ENCODE measurements at places on chromosomes 2 and 18.

- DNase-seq, result no peak
Observed at GRCh38 chr2:210556329-210556980, at the start of gene CPS1. Gene CPS1 (plus strand): TSS chr2:210556599. CDS start chr2:210556734, 135 bp downstream.

GRCh38 chr2:20052861-20053281 lies 1.4 kb upstream of the LAPTM4A start:
- peak; percentile 54 for DNase-seq

DNA sequence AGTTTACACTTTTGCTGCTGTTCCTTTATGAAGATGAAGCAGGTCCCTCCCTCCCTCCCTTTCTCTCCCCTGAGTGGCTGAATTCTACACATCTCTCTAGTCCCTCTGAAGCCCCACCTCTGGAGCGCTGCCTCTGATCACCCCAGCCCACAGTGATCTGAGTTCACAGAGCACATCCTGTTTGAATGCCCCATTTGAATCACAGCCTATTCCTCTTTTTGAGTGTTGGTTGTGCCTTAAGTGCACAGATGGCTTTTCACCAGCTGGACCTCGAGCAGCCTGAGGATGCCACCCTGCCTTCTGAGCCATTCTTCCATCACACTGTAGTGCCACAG lies 87.1 kb downstream of the ITGB1BP1 start:
- peak; percentile 95 for DNase-seq

- no peak for DNase-seq
Observed at GRCh38 chr2:43727634-43728014, 46.2 kb upstream of the DYNC2LI1 start.

GRCh38 chr2:8394569-8395359 lies 287.1 kb upstream of the ID2 start:
- no peak for DNase-seq

GRCh38 chr2:171307560-171307959 lies 126.2 kb downstream of the METTL8 start:
- DNase-seq, result no peak

DNA sequence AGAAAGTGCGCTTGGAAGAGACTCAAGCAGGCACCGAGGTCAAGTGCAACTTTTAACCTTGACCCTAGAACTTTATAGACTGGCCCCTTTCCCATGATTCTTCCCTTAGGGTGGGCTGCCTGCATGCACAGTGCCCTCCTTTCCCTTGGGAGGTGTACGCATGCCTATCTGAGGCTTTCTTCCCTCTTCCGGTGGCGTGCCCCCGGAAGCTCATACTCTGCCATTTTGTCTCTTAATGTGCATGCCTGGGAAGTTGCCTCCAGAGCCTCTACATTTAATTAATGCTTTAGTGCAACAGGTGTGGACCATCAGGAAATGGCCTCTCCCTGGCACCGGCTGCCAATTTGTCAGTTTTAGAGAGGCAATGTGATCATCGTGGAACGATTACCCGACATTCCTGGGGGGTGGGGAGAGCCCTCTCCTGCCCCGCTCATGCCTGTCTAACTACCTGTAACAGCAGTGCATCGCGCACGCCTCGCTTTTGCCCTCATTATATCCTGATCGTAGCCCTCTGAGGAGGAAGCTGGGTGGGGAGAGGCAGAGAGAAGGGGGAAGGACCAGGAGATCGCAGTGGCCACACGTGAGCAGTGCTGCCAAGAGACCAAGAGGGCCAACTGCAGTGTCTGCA lies 194.8 kb downstream of the TFCP2L1 start:
- DNase-seq, result no peak

DNA sequence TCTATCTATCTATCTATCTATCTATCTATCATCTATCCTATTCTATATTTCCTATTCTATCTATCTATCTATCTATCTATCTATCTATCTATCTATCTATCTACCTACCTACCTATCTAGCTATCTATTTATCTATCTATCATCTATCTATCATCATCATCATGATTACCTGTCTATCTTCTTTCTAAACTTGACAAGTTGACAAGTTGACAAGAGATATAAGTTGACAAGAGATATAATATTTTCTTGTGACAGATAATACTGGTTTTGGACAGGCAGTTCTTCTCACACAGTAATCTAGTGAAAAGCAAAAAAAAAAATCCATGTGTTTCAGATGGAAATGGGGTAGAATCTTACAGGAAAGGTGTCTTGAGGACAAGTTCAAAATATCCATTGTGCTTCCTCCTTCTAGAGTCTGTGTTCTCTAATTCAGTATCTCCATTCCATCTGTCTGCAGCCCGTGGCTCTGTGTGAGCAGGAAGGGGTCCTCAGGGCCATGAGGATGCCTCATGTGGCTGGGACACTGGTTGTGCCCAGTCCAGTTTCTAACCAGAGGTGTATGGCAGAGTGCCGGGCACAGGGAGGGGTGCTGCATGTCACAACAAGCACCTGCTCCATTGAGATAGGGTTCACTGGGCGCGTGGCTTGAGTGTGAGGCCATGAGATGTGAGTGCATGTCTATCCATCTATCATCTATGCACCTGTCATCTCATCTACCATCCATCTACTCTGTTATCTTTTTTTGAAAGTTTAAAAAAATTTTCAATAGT lies 212.4 kb upstream of the PXDN start:
- no peak for DNase-seq

DNA sequence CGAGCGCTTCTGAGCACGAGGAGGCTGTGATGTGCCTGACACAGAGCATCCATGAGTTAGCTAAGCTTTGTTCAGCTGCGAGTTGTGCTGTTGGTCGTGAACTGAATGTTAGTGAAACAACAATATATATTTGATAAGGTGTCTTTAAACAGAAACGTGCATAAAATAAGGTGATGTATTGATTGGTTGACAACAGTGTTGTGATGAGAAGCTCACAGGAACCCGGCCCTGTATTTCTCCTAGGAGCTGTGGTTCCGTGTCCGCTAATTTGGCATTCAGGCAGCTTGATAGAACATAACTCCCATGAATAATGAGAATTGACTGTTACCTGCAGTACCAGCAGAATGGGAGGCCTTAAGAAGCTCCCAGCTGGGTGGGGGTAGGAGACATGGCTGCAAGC lies 146.4 kb upstream of the MYCN start:
- DNase-seq, result no peak

DNA sequence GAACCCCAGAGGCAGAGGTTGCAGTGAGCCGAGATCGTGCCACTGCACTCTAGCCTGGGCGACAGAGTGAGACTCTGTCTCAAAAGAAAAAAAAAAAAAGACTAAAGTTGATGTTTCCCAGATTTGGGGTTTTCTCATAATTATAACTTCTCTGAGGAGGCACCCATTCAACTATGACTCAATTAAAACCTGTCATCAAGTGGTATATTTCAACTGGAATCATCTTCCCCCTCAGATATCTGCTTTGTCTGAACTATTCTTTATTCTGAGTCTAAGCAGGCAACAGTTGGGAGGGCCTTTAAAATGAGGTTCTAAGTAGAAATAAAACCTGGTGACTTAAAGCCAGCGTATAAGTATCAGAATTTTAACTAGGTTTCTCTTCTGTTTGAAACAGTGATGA lies 88.5 kb downstream of the PTRHD1 start:
- no peak for DNase-seq

DNA sequence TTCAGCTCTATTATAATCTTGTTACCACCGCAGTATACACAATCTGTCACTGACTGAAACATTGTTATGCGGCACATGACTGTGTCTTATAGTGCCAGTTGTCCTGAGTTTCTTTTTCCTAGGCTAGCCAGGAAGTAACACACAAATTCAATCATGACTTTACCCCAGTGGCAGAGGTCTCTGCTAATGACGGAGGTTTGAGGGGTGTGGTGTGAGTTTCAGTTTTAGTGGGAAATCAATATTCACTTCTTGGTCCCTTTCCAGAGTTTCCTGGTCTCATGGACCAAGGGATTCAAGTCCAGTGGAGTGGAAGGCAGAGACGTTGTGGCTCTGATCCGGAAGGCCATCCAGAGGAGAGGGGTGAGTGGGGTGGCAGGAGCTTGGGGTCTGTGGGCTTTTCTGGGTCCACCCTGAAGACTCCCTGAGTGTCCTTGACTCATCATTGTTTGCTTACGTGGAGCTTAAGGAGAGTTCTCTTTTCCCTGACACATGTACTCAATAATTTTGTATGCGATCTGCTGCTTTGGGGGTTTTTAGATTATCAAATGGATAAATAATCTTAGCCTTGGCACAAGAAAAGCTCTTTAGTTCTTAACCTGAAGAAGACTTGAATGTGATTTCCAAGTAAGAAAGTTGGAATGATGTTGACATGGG lies 39.2 kb downstream of the HK2 start:
- no peak for DNase-seq

DNA sequence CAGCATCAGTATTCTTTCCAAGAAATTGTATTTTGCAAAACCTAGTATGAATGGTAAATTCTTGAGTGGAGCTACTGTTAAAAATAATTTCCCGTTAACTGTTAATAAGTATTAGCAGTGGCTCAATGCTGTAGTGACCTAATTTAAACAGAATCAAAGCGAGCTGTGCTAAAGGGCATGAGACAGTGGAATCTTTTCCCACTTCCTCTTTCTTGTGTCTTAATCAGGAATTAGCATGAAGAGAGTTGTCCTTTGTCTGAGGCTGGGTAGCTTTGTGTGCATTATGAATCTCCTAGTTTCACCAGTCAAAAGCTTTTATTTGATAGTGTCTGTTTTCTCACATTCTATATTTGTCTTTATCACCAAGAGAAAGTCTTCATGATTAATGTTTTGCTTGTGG lies 298.8 kb upstream of the GCFC2 start:
- DNase-seq, result no peak

Measured in NCI-H524 treated with DMSO at 0.1 percent for 48 hours (cell line).